Glutamatergic neuron (in vitro differentiated cells): ENCODE measurements at places on chromosomes 5 and 9. TPM values are rescaled to one million over a fixed set of nuclear protein-coding genes. Genes with fewer than 3 reads are reported as not detected.

- H3K36me3 ChIP-seq, result peaks cover 4% of the 10 kb centered on the region
- peaks cover 8% of the 10 kb centered on the region for H3K27me3 ChIP-seq
- DNase-seq, result no peak
- H3K27ac ChIP-seq, result no peak overlapping the region
- H3K4me3 ChIP-seq, result no peak overlapping the region
These were observed 214.9 kb downstream of the FANCC start for GRCh38 chr9:95102572-95102971.

DNA sequence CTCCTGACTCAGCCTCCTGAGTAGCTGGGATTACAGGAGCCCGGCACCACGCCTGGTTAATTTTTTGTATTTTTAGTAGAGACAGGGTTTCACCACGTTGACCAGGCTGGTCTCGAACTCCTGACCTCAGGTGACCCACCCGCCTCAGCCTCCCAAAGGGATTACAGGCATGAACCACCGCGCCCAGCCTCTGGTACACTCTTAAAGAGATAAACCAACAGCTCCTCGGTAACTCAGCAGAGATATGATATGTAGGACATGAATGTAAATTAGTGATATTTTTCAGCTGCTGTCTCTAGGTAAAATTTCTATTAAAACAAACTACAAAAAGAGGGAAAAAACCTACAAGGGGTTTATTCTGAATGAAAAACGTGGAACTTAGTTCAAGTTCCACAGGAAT is 42.8 kb upstream of the HK3 start:
- DNase-seq, result no peak
- H3K27me3 ChIP-seq, result no peaks in the 10 kb centered on the region
- H3K4me3 ChIP-seq, result no peak overlapping the region
- H3K4me1 ChIP-seq, result no peaks in the 10 kb centered on the region
- no peak overlapping the region for H3K27ac ChIP-seq
- no peaks in the 10 kb centered on the region for H3K36me3 ChIP-seq

DNA sequence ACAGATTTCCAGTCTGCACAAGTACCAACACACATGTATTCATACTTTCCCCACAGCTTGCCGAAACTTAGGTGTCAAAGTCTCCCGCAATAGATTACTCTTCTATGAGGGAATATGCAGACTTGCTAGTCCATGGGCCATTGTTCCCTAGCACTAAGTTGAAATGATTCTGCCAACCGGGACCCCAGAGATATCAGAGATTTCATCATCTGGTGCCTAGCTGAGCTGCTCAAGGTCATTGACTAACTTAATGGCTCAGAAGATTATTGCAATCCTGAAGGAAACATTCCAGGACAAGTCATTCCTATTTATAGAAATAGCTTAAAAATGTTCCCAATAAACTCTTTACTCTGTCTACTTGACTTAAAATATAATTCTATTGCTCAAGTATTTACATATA is 202.6 kb downstream of the PIK3R1 start:
- peaks cover 38% of the 10 kb centered on the region for H3K4me1 ChIP-seq
- peak overlapping the region; percentile 74 for H3K27ac ChIP-seq
- DNase-seq, result no peak
- no peaks in the 10 kb centered on the region for H3K36me3 ChIP-seq

DNA sequence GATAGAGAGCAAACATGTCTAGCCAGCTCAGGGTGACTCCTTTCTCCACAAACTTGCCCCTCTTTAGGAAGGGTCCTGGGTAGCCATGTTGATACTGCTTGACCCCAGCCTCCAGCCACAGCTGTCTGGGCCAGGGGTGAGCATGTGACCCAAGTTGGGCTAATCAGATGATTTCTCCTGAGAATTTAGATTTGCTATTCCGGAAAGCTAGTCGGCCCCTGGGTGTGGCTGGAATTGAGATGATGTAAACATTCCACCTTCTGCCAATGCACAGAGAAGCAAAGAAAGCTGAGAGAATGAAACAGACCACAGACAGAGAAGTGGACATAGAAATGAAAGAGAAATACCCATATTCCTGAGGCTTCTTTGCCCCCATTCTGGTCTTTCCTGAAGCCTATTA is 17.8 kb upstream of the B4GALT1 start:
- H3K27me3 ChIP-seq, result peaks cover 5% of the 10 kb centered on the region
- no peak for DNase-seq
- no peaks in the 10 kb centered on the region for H3K36me3 ChIP-seq
- H3K4me1 ChIP-seq, result peaks cover 7% of the 10 kb centered on the region
- no peak overlapping the region for H3K27ac ChIP-seq
- no peak overlapping the region for H3K4me3 ChIP-seq

Gene GRXCR2
- total RNA-seq, result not detected

Gene ESM1
- total RNA-seq, result not detected

Gene OCLN
- 4.3 TPM for total RNA-seq
